ENCODE measurements at places on chromosomes 1 and 21.

- DNase-seq: peak; percentile 31
These were observed 3.4 kb upstream of the PEX10 start for GRCh38 chr1:2415801-2416208.

- DNase-seq: no peak
These were observed 43.9 kb downstream of the DUSP10 start for GRCh38 chr1:221697923-221698425.

DNA sequence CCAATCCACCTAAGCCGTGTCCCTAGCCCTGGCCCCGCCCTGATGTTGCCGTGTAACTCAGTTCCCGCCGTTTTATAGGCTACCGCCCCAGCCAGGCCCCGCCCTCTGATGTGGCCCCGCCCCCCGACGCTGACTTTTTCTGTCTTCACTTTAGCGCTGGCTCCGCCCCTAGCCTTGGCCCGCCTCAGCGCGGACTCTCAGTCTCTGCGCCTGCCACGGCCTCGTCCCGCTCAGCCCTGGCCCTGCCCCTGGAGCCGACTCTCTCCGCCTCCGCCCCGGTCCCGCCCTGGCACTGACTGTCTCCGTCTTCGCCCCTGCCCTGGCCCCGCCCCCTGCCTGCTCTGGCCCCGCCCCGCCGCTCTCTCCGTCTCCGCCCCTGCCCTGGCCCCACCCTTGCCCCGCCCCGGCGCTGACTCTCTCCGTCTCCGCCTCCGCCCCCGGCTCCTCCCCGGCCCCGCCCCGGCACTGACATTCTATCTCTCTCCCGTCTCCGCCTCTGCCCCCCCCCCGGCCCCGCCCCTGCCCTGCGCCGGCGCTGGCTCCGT, 5.2 kb downstream of the MATN1 start:
- DNase-seq: peak; percentile 100

- no peak for DNase-seq
These were observed 162.0 kb downstream of the NTPCR start for GRCh38 chr1:233112186-233113008.

- DNase-seq: no peak
These were observed 30.1 kb downstream of the ITPKB start for GRCh38 chr1:226708967-226709396.

DNA sequence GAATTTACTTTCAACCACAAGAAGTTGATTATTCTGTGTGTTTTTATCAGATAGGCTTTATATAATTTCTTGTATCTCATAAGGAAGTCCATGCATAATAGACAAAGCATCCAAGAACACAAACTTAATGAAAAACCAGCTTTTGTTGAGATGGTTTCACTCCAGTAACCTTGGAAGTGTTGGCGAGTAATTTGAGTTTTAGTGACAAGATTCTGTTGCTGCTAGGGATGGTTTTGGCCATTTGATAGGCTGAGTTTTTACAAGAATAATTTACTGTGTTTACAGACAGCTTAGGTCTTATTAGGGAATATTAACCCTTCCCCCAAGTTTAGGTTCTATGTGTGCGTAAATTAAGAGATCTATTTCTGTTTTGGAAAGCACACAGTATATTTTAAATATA, 513.6 kb downstream of the USP25 start:
- no peak for DNase-seq

GRCh38 chr1:55468142-55468795, 253.1 kb upstream of the USP24 start:
- DNase-seq: no peak

DNA sequence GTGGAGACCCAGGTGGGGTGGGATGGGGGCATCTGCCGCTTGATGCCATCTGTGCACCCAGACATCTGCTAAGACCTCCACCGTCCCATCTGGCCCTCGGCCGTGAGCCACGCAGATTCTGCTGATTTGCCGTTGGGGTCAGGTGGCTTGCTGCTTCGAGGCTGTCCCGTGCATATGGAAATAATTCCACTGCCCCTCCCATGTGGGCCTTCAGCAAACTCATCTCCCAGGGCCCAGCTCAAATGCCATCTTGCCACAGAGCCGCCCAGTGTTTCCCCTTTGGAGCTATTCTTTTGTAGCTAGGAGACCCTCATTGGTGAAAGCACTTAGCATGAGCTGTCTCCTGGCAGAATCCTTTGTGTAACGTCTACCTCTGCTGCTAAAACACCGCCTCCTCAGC, 99.8 kb downstream of the KAZN start:
- DNase-seq: no peak

DNA sequence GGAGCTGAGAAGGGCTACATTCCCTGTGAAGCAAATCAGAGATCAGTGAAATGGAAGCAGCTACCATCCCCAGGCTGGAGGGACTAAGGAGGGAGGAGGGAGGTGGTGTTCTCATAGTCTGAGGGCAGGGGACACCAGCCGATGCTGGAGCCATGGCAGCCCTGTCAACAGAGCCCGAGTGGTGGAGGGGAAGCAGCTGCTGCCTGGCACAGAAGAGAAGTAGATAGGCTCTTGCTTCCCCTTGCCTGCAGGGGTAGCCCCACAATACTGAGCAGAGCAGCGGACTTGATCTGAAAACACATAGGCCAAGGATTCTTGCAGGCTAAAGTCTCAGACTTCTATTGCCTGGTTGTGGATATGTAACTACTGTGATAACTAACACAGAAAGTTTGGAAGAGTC, 255.1 kb downstream of the FGGY start:
- DNase-seq: no peak

DNA sequence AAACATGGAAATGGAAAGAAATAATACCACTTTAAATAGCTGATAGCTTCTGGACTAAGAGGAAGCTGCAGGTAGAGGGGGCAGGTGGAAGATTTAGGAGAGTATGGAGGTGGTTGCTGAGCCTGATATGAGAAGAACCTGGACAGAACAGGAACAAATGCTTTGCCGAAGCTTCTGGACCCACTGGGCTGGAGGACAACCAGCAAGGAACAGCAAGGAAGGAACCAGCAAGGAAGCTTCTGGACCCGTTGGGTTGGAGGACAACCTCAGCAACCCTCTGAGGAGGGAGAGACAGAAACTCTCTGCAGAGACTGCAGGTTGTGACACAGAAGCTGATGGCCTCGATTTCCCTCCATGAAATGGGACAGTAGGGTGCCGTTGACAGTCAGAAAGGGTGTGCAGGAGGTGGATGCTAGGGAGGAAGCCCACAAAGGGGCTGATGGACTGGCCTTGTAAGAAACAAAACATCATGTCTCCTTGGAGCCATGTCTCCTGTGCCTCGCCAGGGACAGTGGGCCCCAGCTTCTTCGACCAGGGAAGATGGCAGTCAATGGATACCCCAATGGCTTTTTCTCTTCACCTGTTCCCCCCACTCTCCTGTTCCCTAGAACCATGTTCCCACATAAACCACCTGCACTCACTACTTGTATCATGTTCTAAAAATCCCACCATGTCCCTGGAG, 8.3 kb upstream of the WNT3A start:
- no peak for DNase-seq

- DNase-seq: no peak
These were observed 55.9 kb downstream of the ZBTB18 start for GRCh38 chr1:244106837-244107493.

- no peak for DNase-seq
These were observed 59.1 kb downstream of the EIF4G3 start for GRCh38 chr1:21117597-21118001.

GRCh38 chr1:54105736-54106269, 47.0 kb downstream of the CDCP2 start:
- no peak for DNase-seq

DNA sequence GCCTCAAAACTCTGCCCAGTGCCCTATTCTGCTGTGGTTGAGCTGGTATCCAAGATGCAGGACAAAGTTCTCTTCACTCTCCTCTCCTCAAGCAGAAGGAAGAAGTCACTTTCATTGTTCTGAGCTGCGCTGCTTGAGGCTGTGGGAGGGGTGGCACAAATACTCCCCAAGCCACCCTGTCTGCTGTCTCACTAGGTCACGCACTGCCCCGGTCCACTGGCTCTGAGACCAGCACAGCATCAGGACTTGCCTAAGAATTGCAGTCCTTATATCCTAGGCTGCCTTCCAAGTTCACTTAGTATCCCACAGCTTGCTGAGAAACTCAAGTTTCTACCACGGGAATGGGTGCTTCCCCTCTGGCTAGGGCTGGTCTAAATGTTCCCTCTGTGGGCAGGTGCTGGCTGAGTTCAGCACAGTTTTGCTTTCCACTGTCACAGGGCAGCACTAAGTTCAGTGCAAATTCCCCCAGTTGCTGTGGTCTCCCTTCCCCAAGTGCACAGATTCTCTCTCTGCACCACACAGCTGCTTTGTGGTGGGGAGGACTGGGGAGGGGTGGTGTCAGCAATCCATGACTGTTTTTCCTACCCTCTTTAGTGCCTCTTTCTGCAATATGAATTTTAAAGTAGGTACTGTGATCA, 32.4 kb downstream of the SLC9C2 start:
- DNase-seq: no peak

DNA sequence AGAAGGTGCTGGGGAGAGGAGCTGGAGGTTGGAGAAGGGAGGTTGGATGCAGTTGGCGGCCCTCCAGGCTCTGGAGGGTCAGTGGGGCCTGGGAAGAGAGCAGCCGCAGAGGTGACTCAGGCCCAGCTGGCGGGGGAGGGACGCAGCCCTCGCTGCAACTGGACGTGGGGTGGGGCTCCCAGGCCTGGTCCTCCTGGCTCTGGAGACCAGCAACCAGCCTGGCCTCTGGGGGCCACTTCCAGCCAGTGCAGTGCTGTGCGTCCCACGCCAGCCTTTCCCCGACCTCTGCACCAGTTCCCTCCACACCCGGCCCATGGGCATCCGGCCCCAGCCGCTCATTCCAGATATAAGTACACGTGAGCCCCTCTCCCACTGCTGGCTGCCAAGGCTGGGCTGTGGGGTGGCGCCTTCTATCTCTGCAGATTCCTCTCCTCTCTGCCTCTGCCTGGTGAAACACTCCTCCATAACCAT, 38.0 kb upstream of the COL18A1 start:
- no peak for DNase-seq

GRCh38 chr1:220281159-220281574, 8.9 kb upstream of the RAB3GAP2 start:
- DNase-seq: no peak

DNA sequence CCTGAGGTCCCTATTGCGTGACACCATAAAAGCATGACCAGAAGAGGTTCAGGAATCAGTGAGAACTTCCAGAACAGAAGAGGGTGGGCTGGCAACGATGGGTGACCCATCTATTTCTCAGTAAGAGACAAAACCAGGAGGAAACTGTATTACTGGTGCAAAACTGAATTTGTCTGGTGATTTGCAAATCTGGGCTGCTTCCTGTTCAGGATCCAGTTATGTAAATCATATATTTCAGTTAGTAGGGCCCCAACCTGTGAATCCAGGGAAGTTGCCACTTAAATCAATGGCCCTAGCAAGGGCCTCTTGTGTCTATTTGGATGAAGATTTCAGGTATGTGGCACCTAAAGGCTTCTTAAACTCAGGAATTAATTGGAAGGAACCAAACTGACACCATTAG, 23.1 kb upstream of the SMAP2 start:
- DNase-seq: no peak

DNA sequence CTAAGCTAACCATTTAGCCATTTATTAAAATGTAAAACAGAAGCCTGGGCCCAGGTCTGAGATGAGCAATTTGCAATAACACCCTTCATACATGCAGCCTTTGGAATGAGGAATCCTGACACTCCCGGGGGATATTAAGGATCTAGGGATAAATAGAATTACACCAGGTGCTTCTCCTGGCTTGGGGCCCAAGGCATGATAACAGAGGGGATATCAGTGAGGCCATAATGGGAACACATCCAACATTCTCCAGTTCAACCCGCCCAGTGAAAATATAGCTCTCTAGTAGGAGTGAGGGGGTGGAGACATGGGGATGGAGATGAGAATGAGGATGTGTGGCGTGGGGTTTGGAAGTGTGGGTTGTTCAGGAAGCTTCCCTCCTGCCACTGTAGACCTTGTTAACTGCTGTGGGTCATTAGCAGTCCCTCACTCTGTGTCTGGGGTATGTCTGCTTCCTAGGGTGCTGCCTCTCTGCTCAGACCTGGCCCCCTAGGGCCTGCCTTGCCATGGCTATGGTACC, 57.9 kb upstream of the KANK4 start:
- DNase-seq: no peak

GRCh38 chr1:57142169-57142568, 176.4 kb upstream of the C8B start:
- no peak for DNase-seq

GRCh38 chr1:64246294-64246917, 43.0 kb downstream of the UBE2U start:
- DNase-seq: no peak

- no peak for DNase-seq
These were observed 11.8 kb downstream of the PLA2G2F start for GRCh38 chr1:20150969-20151368.

- no peak for DNase-seq
These were observed 128.4 kb downstream of the CNIH3 start for GRCh38 chr1:224744521-224744920.

DNA sequence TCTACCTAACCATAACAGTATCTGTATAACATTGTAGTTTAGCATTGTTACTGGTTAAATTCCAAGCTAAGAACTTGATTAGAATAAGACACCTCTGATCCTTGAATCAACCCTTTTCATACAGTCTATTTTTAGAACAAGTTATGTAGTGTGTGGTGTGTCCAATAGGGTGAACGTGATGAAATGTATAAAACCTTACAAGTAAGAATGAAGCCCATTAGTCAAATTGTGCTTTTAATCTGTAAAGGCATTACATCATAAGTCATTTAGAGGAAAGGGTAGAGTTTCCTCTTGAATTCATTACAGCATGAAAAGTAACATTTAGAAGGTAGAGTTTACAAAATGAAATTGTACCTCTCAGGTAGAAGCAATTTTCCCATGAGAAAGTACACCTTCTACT, 479.2 kb downstream of the LTN1 start:
- DNase-seq: no peak

DNA sequence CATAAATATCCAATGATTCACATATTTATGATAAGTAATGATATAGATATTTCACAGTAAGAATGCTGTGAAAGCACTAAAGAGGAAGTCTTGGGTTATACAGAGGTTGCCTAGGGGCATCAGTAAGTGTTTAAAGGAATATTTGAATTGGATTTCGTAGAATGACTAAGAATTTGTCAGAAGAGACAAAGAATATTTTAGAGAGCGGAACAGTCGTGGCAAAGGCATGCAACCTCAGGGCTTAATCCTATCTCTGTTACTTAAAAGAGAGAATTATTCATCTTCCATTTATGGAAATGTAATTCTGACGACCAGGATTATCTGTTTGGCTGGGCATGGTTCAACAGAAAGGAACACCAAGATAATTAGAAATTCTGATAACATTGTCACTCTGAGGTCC, 171.9 kb upstream of the NR5A2 start:
- no peak for DNase-seq
